CD4-positive, alpha-beta T cell treated with Interferon alpha-2 for 1 hour (primary cell): ENCODE measurements at places on chromosomes 7 and 10.
A peak's percentile ranks its signal among the peaks of the same experiment; 100 is the strongest.

DNA sequence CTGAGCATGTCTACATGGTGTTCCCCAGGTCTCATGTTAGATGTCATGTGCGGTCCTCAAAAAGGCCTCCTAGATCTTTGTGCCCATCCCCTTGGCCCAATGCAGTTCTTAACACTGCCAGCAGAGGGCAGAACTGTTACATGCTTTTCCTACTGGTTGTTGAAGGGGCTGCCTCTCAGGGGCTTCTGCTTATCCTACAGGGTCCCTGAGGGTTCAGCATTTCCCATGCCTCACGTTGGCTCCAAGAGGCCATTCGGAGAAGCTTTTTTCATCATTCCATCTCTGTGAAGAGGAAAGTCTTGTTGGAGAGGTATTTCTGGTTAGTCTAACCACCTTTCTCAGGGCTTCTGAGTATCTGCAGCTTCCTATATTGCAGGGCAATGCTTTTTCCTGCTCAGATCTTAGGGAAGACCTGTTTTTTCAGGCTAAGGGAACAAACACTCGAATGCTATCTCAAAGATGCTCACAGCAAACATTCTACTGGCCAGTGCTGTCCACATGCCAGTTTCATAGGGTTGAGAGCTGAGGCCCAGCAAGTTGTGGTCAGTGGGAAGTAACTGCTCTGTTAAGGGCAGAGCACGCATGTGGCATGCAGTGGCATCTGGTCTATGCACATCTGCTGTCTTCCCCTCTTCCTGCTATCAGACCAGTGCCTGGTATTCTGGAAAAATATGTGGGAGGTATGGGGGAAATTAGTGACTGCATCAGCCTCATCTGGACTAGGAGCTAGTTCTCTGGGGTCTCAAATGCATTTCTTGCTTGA lies 31.5 kb downstream of the MBL2 start:
- DNase-seq: peak; percentile 6

- DNase-seq: no peak
Observed at GRCh38 chr10:69969977-69970376, 82.7 kb upstream of the MACROH2A2 start.

DNA sequence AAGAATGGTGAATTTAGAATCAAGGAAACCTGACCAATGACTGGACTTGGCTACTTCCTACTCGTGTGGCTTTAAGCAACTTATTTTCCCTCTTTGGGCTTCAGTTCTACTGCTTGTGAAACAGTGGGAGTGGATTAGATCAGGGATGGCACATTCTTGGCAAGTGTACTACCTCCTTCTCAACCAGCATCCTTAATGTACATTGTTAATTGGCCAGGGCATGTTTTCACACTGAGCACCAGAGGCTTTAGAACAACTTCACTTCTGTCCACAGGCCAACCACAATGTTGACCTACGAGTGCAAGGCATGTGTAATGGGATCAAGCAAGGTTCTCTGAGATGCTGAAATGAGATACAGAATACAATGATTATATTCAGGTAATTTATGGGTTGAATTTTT lies 315.3 kb downstream of the ADRA2A start:
- DNase-seq: no peak

- no peak for DNase-seq
Observed at GRCh38 chr7:111147708-111148533, 57.0 kb downstream of the LRRN3 start.
